ENCODE measurements at places on chromosomes 2 and 18.

DNA sequence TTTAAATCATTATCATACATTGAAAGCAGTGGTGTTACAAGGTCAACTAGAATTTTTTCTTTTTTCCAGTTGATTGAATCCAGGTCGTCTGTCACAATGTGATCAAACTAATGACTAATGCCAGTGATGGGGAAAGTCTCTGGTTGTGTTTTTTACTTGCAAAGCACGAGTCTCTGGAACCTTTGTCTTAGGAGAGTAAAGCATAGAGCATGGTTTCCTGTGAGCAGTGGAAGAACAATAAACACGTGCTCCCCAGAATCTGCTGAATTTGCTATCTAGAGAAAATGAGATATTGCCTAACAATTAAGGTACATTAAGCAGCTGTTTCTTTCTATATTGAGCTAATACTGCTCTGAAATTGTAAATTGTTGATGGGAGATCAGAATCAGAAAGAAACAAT lies 1332.4 kb upstream of the TMEFF2 start:
- no peak for DNase-seq

- DNase-seq = no peak
These were observed 126.0 kb downstream of the MC4R start for GRCh38 chr18:60246606-60247005.

DNA sequence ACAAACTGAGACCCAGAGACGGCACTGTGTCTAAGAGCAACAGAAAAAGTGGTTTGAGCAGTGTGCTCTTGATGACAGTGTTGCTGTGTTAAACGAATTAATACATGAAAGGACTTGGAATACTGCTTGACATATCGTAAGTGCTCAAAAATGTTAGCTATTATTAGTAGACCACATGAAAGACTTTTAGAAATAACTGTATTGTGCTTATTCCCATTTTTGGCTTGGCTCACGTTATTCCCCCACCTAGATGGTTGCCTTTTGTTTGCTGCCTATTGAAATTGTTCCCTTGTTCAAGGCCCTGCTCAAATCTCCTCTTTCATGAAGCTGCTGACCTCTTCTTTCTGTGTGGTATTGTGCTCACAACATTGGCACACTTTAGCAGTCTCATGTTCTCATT lies 27.8 kb upstream of the C2orf74 start:
- DNase-seq = no peak

DNA sequence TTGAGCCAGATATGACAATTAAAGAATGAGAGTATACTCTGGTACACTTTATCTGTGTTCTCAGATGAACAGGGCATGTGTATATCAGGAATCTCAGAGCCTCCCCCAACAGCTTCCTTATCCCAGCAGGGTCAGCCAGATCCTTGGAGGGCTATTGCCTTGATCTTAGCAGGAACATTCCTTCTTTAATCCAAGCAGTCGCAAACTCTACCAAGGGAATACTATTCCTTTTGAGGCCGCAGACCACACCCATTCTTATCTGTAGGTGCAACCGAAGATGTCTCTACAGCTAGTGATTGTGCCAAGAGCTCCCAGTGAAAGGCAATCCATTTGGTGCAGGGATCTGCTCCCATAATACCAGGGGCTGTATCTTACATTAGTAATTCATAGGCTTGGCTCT lies 118.3 kb upstream of the DOK6 start:
- no peak for DNase-seq

- DNase-seq = no peak
These were observed 9.5 kb upstream of the INSIG2 start for GRCh38 chr2:118078734-118079133.

- DNase-seq = no peak
These were observed 90.5 kb downstream of the NXPH2 start for GRCh38 chr2:138689705-138690104.

- peak; percentile 25 for DNase-seq
These were observed 11.6 kb upstream of the EIF2AK2 start for GRCh38 chr2:37168217-37168981.

- DNase-seq = no peak
These were observed 119.4 kb downstream of the TMEM18 start for GRCh38 chr2:557635-558301.

- no peak for DNase-seq
These were observed 173.9 kb downstream of the HDAC4 start for GRCh38 chr2:239226677-239227581.

- no peak for DNase-seq
These were observed 109.6 kb upstream of the KCTD1 start for GRCh38 chr18:26657631-26658581.

- no peak for DNase-seq
These were observed 204.0 kb upstream of the ID2 start for GRCh38 chr2:8477552-8478470.

- DNase-seq = no peak
These were observed 3.7 kb downstream of the IL1RL2 start for GRCh38 chr2:102190430-102191107.

- DNase-seq = no peak
These were observed 95.9 kb downstream of the MAP4K4 start for GRCh38 chr2:101793277-101793969.

GRCh38 chr18:62847081-62847480 lies 131.7 kb downstream of the PHLPP1 start:
- no peak for DNase-seq

- DNase-seq = no peak
These were observed 19.2 kb upstream of the NCKAP1 start for GRCh38 chr2:183057333-183057985.

GRCh38 chr2:7437141-7437540 lies 519.9 kb downstream of the RNF144A start:
- no peak for DNase-seq

Data from stimulated activated CD4-positive, alpha-beta T cell treated with anti-CD3 and anti-CD28 coated beads, Interleukin-2, amount 100 ng/mL, for 24 hours (primary cell).